ENCODE measurements at places on chromosomes 7 and 10. TPM values are rescaled to one million over a fixed set of nuclear protein-coding genes. Genes with fewer than 3 reads are reported as not detected.

DNA sequence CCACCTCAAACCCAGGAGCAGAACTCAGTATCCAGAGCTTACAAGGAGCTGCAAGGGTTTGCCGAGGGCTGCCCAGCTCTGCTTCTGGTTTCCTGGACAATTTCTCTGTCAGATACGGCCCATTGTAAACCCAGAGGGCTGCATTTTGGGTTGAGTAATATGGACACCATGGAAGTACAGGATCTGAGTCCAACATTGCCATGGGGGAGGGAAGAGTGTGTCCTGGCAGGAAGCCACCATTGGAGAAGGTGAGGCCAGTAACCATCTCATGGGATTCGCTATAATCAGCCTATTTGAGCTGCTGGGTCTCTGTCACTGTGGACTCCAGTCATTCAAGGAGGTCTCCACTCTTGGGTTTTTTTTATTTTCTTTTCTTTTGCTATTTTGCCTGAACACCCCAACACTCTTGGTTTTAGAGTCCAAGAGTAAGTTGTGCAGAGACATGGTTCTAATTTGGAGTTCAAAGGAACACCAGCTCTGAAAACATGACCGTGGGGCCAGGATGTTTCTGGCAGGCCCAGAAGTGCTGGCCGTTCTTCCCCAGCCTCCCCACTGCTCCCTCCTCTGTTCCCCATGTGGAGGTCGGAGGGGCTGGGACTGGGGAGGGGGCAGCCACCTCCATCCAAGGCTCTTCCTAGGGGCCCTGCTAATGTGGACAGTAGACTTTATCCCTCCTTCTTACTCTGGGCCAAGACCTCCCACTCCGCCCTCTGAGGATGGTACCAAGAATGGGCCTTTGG lies 46.2 kb downstream of the CHST3 start:
- DNase-seq = no peak

- no peak for DNase-seq
Observed at GRCh38 chr10:43585046-43585445, 10.6 kb upstream of the ZNF239 start.

DNA sequence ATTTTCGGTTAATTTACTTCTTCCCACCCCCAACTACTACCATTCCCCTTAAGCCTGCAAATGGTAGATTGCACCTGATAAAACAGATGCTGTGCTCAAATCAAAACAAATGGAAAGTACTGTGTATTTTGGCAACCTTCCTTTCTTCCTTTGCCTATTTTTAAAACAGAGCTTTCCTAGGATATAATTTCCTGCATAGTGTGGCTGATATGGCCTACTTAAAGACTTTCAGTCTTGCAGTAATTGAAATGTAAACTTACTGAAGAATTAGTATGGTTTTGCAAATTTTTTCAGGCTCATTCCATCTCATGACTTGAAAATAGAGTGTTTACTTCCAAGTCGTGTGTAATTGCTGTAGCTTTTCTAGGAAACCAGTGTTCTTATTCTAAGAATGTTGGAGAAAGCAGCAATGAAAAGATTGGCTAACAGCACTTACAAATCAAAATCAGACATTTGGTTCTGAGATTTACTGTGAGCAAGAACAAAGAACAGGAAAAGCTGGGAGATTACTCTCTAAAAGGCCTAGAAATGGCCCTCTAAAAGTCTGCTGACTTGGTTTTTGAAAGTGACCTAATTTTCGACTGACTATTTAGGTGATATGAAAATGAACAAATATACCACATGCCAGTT lies 52.0 kb downstream of the REEP3 start:
- no peak for DNase-seq

DNA sequence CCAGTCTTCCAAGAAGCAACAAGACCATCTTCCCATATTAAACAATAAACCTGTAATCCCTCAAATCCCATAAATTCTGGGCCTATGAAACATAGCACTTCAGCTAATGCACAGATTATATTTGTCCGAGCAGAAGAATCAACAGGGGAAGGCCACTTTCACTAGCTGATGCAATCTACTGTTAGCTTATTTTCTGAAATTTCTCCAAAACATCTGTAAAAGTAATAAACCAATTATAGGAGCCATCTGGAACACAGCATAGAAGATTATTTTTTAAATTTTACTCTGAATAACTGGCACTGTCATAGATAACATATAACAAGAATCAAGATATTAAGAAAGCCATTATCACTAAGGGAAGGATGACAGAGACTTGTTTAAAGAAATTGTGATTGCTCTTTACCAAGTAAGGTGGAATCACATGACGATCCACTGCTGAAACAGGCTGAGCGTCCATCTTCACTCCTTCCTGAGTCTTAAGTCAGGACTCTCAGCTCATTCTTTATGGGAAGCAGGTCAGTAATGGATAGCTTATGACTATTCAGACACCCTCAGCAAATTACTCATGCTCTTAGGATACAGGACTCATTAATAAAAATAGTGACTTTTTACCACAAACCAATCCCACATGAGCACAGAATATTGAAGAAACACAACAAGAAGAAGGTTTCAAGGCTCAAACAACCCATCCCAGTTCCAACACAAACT lies 719.5 kb downstream of the XPNPEP1 start:
- DNase-seq = no peak

- DNase-seq = no peak
Observed at GRCh38 chr7:35416568-35416967, 162.7 kb upstream of the TBX20 start.

DNA sequence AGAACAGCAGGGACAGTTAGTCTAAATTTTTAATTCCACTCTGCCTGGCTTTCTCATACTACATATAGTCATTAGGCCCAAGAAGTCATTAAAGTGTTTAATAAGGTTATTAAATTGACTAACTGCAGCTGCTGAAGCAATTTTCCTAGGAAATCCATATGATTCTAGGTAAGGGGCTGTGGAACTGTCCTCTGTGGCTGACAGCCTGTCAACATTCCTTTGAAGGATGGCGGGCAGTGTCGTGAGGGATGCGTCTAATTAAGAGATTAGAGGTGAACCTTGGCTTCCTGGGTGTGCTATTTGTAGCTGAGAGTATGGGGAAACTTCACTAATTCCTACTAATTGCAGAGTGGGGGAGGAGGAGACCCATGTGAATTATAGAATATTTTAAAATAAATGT lies 64.6 kb downstream of the SNX10 start:
- DNase-seq = no peak

DNA sequence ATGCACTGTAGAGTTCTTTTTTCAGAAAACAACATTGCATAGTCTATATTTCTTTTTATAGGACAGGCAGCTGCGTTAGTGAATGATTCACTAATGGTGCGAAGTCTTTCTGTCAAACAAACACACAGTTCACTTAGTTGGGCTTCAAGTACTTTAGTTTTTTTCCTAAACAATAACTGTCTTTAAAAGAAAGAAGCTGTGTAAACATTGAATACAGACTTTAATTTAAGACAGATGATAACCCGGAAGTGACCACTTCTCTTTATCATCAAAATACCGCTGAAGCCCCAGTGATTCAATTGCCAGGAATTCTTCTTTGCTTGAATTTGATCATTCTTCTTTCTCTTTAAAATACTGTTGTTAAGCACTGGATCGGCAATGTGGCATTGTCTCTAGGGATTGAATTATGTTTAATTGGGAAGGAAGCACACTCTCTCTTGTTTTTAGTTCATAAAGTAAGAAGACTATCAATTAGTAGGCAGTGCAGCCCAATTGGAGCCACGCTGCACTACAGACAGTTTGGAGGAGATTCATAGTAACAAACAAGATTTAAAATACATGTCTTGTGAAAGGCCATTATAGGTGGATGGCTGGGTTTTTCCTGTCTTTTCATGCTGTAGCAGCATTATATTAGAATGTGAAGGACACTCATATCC lies 30.4 kb downstream of the CNTNAP2 start:
- DNase-seq = no peak

DNA sequence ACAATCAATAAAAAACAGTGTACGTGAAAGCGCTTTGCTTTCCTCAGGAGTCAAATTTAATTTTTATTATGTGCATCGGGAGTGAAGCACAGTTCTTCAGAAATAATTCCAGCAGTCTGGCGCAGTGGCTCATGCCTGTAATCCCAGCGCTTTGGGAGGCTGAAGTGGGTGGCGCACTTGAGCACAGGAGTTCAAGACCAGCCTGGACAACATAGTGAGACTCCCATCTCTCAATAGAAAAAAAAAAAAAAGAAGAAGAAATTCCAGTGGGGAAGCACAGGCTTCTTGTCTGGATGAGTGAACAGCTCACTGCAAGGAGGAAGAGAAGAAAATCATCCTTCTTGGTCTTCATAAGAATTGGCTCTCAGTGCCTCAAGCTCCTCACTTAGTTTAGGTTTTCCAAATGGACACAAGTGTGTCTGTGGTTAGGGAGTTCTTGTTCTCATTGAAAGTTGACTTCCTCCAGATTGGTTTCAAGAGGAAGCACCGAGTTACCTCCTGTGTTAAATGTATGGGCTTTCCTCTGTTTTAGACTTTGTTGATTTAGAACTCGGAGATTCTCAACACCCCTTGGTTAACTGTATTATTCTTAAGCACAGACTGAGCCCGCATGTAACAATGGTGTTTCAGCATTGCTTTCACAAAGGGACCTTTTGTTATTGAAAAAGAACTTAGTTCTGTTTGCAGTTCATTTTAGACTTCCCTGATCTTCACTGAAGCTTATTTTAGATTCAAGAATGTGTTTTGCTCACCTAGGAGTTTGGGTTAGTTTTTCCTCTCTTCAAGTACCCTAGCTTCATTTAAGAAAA lies 28.0 kb downstream of the LMTK2 start:
- DNase-seq = no peak

- DNase-seq = no peak
Observed at GRCh38 chr7:137276189-137276588, 67.3 kb downstream of the PTN start.

DNA sequence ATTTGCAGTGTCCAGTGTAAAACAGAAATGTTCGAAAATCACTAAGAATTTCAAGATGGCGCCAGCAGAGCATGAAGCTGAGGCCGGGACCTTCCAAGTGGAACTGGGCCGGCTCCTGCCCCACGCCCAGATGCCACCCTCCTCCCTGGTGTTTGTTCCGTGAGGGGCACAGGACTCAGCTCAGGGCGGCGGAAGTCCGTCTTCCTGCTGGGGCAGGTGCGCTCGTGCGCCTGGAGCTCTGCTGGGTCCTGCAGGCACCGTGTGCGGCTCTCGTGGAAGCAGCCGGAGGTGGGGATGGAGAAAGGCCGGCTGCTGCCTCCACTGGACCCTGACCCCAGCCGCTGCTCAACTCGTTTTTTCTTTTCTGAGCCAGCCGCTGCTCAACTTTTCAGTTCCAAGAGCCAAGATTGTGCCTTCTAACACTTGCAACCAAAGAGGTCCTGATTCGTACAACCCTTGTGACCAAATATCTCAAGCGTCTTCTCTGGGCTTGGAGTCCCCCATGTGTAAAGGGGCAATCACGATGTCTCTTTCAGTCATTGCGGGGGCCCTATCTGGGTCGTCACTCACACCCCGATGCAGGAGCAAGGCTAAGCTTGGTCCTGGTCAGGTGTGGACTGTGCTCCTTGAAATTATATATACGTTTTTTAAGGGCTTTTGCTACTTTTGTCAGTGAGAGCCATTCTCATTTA lies 334.4 kb downstream of the ADARB2 start:
- DNase-seq = no peak

GRCh38 chr10:76624470-76624869 lies 1013.1 kb downstream of the KCNMA1 start:
- DNase-seq = no peak

- no peak for DNase-seq
Observed at GRCh38 chr7:48420206-48420605, 248.9 kb downstream of the ABCA13 start.

DNA sequence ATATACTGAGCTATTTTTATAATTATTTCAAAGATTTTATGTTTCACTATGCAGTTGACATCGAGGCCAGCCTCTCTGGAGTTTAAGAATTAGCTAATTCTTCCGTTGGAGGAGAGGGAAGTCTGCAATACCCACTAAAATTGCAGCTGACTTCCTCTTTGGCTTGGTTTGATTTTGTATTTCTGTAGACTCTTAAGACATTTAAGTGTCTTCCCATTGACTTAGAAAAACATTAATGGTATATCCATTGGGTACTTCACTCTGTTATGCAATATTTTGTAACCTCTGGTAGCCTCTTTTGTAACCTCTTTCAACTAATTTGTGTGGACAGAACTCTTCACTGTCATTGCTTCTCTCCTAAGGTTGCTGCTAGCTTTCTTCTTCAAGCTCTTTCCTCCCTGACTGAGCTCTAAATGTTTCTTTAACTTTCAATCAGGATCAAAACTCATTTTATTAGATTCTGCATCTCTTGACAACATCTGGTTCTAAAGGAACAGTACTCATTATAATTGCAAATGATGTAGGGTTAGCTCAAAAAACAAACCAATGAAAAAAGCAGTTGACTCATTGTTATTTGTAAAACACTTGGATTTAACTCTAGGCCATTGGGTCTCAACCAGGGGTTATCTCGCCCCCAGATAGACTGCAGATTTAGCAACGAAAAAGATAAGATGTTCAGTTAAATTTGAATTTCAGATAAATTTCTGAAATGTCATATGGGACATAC lies 1.7 kb upstream of the ANKRD22 start:
- DNase-seq = no peak

DNA sequence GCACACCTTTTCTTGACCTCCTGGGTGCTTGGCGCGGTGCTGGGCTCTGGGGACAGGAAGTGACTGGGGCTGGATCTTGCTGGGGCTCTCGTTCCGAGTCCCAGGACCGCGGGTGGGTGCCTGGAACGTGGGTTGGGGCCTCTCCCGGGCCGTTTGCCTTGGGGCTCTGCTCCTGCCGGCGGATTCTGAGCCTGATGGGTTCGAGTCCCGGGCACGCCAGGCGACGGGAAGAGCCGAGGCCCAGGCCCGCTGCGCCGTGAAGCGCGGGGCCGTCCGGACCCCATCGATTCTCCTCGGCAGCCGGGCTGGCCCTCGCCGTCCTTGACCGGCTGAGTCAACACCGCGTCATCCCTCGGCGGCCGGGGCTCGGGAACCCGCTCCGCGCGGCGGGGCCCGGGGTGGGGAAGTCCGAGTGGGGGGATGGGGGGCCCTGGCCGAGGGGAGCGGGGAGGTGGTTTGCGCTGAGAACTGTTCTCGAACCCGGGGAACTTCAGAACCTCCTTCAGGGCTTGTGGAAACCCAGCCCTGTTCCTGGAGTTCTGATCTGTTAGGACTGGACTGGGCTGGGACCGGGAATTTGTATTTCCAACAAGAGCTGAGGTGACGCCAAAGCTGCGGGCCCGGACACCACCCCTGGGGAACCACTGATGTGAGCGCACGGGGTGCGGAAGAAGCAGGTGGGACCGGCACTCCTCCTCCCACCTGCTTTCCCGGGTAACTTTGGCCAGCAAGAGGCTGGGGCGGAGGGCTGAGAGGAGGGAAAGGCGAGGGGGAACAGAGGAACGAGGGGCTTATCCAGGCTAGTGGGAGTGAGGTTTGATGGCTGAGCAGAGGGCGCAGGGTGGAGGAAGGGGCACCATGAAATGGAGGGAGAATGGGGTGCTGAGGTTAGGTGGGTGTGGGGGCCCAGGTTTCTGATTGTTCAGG lies 6.2 kb downstream of the HHEX start:
- DNase-seq = no peak

The NCF1 gene
- total RNA-seq = not detected

The MUC3A gene
- not detected for total RNA-seq

The VAX1 gene
- not detected for total RNA-seq

The CFAP70 gene
- total RNA-seq = 0.37 TPM

The SPAG6 gene
- total RNA-seq = not detected

The TMEM176A gene
- total RNA-seq = 0.20 TPM

The PIK3CG gene
- 18.4 TPM for total RNA-seq

The GIMAP4 gene
- 11.1 TPM for total RNA-seq

The NUTM2A gene
- 0.28 TPM for total RNA-seq

Measured in activated T-cell treated with anti-CD3 and anti-CD28 coated beads, Interleukin-2, amount 50 U/mL, for 4 hours (primary cell).